Osteoblast (primary cell): ENCODE measurements at places on chromosomes 12 and 14. TPM values are rescaled to one million over a fixed set of nuclear protein-coding genes. Genes with fewer than 3 reads are reported as not detected.

GRCh38 chr12:112964915-112965314 lies 13.4 kb upstream of the OAS2 start:
- DNase-seq = no peak

- no peak for DNase-seq
Measured at GRCh38 chr12:95257541-95257940, 39.9 kb downstream of the VEZT start.

GRCh38 chr14:69910871-69911270 lies 31.7 kb downstream of the SMOC1 start:
- no peak for DNase-seq

GRCh38 chr14:96280104-96280503 lies 24.1 kb downstream of the BDKRB1 start:
- DNase-seq = no peak

GRCh38 chr14:38873941-38874612 lies 229.0 kb downstream of the SEC23A start:
- no peak for DNase-seq

GRCh38 chr12:12016284-12017100 lies 54.2 kb upstream of the BCL2L14 start:
- DNase-seq = peak; percentile 76

GRCh38 chr14:56145965-56146364 lies 27.8 kb downstream of the PELI2 start:
- peak; percentile 73 for DNase-seq

The CLEC9A gene
- total RNA-seq = not detected in 2 replicates

The LRRC10 gene
- not detected in 2 replicates for total RNA-seq

The RASSF9 gene
- 5.8 and 6.8 TPM in 2 replicates for total RNA-seq

The GDF3 gene
- not detected in 2 replicates for total RNA-seq

The CLBA1 gene
- 11.5 and 12.3 TPM in 2 replicates for total RNA-seq
